ENCODE measurements at places on chromosomes 1 and 21. TPM values are rescaled to one million over a fixed set of nuclear protein-coding genes. Genes with fewer than 3 reads are reported as not detected.

- DNase-seq: no peak
Measured at GRCh38 chr1:54854381-54855020, 32.5 kb downstream of the DHCR24 start.

GRCh38 chr1:72442262-72442661, 159.9 kb upstream of the NEGR1 start:
- no peak for DNase-seq

DNA sequence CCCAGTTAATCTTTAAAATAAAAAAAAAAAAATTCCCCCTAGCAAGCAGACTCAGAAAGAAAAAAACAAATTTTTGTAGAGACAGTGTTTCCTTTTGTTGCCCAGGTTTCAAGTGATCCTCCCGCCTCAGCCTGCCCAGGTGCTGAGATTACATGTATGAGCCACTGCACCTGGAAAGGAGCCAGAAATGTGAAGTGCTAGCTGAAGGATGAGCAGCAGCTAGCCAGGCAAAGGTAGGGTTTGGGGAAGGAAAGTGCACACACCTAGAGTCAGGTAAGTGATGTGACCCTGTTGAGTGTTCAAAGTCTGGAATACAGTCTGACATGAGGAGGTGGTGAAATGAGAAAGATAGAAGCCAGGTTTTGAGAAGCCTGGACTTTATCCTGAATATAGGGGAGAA, 1.7 kb downstream of the AKR1A1 start:
- no peak for DNase-seq

DNA sequence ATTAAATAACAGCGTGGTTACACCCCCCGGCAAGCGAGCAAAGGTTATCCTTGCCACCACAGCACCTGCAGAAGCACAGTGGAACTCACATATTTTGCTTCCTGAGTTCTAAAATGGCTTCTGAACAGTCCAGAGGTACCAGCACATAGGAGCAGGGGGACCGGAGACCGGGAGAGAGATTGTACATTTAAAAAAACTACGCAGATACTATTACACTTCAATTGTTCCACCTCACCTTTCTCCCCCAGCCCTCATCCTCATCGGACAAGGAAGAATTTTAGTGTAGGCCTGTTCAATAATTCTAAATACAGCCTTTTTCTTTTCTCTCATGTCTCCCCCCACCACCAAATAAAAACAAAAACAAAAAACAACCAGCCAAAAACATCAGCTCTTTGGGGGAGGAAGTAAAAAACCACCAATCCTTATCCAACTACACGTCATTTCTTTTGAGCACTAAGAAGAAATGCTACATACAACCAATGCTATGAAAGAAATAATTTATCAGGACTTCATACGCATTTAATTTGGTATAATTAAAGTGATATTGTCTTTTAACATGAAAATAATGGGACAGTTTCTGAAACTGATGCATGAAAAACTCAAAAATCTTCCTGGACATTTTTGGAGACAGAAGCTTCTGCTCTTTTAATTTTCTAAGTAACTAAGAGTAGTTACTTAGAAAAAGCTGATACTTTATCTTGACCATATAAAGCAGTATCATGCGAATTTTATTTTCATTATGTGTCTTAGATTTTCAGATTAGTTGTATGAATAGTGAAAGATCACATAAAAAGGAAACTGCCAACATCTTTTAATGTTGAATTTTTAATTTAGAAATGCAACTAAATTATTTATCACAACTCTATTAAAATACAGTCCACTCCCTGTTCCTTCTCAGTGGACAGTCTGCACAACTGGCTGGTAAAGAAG, 9.1 kb downstream of the CDKN2C start:
- peak; percentile 55 for DNase-seq

DNA sequence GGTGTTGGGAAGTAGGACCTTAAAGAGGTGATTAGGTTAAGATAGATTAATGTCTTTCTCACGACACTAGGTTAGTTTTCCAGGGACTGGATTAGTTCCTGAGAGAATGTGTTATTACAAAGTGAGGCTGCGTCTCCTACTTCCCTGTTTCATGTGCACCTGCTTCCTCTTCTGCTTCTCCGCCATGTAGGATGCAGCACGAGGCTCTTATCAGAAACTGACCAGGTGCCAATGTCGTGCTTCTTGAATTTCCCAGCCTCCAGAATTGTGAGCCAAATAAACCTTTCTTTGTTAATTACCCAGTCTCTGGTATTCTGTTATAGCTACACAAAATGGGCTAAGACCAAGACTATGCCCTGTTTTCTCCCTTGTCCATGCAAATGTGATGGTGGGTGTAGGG, 152.2 kb upstream of the LMO4 start:
- no peak for DNase-seq

DVL1 gene
- 39.2 TPM for total RNA-seq

DNA sequence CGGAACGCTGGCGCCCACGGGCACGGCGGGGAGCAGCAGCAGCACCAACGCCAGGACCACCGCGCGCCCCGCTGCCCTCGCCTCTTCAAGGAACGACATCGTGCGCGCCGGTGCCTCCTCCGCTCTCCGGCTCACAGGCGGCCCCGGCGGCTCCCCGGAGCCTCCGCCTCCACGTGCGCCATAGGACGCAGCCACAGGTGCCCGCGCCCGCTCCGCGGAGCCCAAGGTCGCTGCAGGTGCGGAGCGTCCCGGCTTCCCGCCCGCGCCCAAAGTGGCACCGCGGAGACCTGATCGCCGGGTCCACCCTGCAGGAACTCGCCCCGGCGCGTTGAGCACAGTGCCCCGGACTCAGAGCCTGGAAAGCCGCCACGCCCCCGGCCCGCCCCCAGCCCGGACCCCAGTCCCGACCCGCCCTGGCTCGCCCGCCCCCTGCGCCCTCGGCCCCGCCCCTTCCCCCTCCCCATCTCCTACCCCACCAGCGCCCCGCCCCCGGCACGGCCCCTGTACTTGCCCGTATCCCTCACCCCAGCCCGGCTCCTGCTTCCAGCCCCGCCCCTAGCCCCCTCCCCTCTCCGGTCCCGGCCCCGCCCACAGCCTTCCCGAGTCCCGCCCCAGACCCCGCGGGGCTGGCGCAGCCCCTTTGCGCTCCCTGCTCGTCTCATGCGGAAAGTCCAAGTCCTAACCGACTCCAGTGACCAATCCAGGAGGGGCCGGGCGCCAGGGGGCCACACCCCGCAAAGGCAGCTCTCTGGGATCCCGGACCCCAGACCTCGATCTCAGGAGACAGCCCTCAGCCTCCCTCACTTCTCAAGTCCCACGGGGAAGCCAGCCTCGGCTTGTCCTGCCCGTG, at the start of gene MEGF6:
Gene MEGF6 (minus strand): TSS at position 339 of the 850 bp plus-strand sequence. CDS start 240 bp downstream, at position 99.
- peak; percentile 98 for DNase-seq

- DNase-seq: no peak
Measured at GRCh38 chr1:59361766-59362165, 64.9 kb downstream of the FGGY start.

IRF6 gene
- total RNA-seq: 29.2 TPM

GRCh38 chr1:48644905-48645605, 131.6 kb downstream of the BEND5 start:
- DNase-seq: no peak

TRPM2 gene
- total RNA-seq: 13.1 TPM

DNA sequence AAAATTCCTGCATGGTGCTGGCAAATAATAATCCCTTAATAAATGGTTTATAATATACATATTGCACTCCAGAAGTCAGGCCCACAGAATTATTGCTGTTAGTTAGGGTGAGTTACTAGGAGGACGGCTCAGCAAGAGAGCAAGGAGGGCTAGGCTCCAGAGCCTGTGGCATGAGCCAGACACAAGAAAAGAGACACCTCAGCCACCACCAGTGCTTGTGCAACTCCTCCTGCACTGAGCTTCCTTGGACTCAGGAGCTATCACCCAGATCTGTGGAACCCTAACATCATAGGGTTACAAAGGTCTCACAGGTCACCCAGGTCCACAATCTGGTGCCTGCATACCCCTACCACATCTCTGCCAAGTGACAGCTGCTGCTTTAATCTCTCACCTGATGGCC, 12.8 kb upstream of the LRRC8D start:
- no peak for DNase-seq

HENMT1 gene
- 3.6 TPM for total RNA-seq

ZNF683 gene
- total RNA-seq: 0.40 TPM

DCST1 gene
- 0.20 TPM for total RNA-seq

GRCh38 chr1:218904416-218904815, 269.3 kb upstream of the LYPLAL1 start:
- DNase-seq: peak; percentile 59

DNA sequence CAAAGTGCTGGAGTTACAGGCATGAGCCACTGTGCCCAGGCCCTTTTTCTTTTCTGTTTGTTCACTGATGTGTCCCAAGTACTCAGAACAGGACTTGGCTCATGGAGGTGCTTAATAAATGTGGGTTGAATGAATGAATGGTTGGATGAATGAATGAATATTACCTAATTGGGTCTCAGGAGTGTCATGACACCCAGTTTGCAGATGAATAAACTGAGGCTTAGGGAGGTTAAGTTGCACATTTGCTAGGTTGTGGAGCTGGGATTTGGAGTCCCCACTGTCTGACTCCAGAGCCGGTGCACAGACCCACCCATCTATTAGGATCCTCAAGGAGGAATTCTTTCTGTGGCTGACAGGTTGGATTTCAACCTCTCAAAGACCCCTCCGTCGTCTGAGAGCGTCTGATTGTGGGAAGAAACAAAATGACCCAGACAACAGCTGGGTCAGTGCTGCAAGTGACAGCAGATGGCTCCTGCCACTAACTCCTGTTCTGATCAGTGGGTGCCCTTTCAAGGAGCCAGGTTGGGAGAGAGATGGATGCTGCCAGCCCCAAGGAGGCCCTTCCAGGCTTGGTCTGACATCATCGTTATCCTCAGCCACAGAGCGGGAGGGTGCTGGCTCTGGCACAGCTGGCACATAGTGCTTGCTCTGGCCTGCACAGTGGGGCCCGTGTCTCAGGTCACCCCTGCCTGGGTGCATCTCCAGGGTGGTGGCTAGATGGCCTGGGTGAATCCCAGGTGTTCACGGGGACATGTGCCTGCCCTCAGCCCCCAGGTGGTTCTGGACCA, 24.2 kb downstream of the ARHGEF10L start:
- no peak for DNase-seq

DNA sequence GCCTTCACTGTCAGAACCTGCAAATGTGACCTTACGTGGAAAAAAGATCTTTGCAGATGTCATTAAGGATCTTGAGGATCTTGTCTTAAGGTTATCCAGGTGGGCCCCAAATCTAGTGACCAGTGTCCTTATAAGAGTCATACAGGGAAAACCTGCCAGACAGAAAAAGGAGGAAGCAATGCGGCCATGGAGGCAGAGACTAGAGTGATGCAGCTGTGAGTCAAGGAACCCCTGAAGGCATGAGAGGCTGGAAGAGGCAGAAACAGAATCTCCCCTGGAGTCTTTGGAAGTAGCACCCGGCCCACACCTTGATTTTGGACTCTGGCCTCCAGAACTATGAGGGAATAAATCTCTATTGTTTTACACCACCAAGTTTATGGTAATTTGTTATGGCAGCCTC, 36.5 kb upstream of the DNASE2B start:
- DNase-seq: no peak

HPCAL4 gene
- 0.43 TPM for total RNA-seq
